Esophagus squamous epithelium (tissue), 5 donors: ENCODE measurements at places on chromosomes 6 and 20. TPM values are rescaled to one million over a fixed set of nuclear protein-coding genes. Genes with fewer than 3 reads are reported as not detected.

DNA sequence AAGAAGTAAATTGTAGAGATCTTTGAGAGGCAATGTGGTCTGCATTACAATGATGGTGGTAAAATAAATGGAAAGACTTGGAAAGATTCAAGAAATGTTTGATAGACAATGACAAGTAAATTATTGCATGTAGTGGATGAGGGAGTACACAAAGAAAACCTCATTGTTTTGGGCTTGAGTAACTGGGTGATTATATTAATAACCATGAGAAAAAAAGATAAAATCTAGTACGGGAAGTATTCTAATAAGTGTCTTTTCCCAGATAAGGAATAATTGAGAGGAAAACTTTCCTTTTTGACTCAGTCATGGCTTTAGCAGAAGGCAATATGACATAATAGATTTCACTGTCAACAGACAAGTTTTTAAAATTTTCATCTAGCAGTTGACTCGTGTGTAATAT is 993.0 kb downstream of the EYS start:
- no peak for DNase-seq

DNA sequence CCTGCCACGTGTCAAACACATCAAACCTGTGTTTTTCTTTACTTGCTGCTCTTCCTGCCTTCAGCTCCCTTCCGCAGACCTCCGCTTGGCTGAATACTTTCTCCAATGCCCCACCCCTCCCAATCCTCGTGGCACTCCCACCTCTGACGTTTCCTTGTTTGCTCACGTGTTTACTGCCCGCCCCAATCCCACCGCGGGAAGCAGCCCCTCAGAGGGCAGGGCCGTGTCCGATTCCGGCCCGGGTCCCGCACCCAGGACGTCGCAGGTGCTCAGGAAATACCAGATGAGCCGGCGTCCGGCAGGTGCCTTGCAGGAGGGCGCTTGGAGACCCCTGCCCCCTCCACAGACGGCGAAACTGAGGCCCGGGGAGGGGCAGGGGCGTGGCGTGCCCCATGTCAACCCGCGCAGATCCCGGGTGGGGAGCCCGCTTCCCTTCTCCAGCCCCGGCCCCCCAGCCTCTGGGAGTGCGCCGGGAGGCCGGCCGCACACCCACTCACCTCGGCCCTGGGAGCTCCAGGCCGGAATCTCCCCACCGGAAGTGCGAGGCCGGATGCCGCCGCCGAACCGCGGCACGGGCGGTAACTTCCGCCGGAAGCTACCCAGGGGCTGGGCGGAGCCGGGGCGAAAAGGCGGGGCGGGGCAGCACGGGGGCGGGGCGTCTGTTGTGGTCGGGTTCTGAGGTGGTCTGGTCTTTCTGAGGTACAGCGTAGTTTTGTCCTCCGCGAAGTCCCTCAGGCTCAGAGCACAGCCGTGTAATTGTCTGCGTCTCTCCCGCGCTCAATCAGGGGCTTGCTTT is 42.3 kb downstream of the ELMO2 start:
- peak; percentile 18 for DNase-seq

- DNase-seq, result no peak
These were observed 4.1 kb upstream of the SLC2A10 start for GRCh38 chr20:46705378-46705729.

DNA sequence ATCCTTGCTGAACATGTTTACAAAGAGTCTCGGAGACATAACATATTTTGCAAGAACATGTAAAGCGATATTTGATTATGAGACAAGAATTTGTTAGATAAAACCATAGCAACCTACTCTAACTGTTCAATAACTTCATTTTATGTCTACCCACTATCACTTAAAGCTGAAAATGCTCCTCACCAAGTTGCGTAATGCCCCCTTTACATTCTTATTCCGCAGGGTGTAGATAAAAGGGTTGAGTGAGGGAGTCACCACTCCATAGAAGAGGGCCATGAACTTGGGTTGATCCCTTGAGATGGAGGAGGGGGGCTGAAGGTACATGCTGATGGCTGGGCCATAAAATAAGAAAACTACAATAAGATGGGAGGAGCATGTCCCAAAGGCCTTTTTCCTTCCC is 29.9 kb downstream of the OR2J3 start:
- DNase-seq, result no peak

DNA sequence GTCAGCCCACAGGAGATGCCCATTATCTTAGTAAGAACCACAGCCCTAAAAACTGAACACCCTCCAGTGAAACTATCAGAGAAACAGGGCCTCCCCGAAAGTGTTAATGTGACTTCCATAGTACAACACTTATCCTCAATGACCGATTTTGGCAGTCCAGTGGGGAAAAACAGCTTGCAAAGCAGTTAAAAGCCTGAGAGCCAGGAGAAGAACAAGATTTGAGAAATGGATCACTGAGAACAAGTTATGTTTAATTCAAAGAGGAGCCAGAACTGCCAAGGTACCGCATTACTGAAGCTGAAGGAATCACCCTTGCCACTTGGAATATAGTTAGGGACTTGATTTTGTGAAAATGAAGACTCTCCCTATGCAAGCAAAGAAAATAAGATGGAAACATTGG is 236.9 kb downstream of the QKI start:
- DNase-seq, result no peak

DNA sequence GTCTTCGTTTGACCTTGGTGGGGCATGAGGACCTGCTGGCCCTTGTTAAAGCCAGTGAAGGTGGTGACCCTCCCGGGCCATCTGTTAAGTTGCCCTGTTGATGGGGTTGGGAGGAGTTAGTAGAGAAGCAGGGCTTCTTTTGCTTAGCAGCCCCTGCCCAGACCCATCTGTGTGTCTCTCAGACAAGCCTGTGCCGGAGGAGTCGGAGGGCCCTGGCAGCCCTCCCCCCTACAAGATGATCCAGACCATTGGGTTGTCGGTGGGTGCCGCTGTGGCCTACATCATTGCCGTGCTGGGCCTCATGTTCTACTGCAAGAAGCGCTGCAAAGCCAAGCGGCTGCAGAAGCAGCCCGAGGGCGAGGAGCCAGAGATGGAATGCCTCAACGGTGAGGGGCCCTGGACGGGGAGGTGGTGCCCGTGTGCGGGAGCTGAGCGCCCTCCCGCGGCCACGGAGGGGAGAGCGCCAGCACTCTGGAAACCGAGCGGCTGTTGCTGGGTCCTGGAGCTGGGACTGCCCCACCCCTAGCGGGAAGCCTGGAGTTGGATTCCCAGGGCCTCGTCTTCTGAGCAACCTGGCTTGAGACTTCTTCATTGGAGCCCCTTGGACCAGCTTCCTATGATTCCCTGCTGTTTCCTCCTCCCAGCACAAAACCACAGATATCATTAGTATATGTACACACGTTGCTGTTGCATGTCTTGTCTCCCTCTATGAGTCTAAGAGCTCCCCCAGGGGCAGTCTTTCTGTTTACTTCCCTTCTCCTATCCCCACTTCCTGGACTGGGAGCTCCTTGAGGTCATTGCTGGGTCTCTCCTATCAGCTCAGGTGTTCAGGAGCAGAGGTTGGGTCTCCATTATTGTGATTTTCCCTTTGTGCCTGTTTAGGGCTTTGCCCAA is 27.6 kb upstream of the SRF start:
- no peak for DNase-seq

EYS gene
- 0.87 TPM for total RNA-seq

DNA sequence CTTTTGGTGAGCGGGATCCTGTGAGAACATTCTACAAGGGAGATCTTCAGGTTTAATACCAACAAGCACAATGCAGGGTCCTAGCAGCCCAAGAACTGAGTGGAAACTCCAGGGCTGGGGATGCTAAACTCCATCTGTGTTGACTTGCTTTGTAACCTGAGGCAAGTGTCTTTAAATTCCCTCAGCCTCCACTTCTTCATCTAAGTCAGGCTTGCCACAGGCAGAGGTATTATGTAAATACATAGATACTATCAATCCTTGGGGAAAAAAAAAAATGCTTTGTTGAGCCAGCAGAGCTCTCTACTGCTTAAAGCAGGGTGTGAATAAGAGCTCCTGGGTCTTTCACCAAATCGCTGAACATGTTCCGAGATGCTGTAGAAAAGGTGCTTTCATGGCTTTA is 114.2 kb upstream of the PHACTR1 start:
- no peak for DNase-seq

F13A1 gene
- 104 TPM for total RNA-seq

- DNase-seq, result no peak
These were observed 38.4 kb upstream of the ARHGAP18 start for GRCh38 chr6:129748212-129748900.

COL21A1 gene
- 2.1 TPM for total RNA-seq

TNFRSF21 gene
- 43.4 TPM for total RNA-seq

GRCh38 chr6:131139599-131139998 is 4.3 kb downstream of the AKAP7 start:
- DNase-seq, result no peak

- DNase-seq, result no peak
These were observed 1.4 kb downstream of the NCR2 start for GRCh38 chr6:41336824-41337223.

GRCh38 chr20:35252037-35252461 is 25.6 kb downstream of the MMP24 start:
- DNase-seq, result no peak

GRCh38 chr6:130409418-130410100 is 43.7 kb downstream of the TMEM200A start:
- DNase-seq, result no peak

VAPB gene
- total RNA-seq, result 12.4 TPM

GRCh38 chr6:8710668-8711431 is 275.5 kb upstream of the SLC35B3 start:
- no peak for DNase-seq

DNA sequence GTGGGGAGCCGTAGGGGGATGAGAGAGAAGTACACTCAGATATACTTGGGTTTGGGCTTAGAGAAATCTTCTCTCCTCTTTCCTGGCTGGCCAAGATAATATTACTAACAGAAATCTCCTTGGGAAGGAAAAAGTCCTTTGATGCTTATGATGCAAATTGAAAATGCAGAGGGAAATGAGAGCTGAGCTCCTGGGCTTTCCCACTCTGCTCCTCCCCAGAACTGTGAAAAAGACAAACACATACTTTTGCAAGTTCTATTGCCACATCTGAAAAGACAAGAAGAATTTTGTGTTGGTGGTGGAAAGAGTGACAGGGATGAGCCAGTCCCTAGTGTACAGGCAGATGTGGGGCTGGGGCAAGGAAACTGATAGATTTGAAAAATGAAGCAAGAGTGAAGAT is 185.9 kb downstream of the ANKRD60 start:
- DNase-seq, result no peak

IP6K3 gene
- 5.5 TPM for total RNA-seq

DNA sequence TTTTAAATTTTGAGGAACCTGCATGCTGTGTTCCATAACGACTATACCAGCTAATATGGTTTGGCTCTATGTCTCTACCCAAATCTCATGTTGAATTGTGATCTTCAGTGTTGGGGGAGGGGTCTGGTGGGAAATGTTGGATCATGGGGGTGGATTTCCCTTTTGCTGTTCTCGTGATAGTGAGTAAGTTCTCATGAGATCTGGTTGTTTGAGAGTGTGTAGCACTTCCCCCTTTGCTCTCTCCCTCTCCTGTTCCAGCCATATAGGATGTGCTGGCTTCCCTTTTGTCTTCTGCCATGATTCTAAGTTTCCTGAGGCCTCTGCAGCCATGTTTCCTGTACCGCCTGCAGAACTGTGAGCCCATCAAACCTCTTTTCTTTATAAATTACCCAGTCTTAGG is 61.8 kb upstream of the NEDD9 start:
- DNase-seq, result no peak
